ENCODE measurements at places on chromosomes 16 and 17.
A peak's percentile ranks its signal among the peaks of the same experiment; 100 is the strongest.

GRCh38 chr17:63859257-63859656, 14.2 kb downstream of the CSH2 start:
- DNase-seq: no peak

- no peak for DNase-seq
Observed at GRCh38 chr16:11232302-11232851, 23.6 kb downstream of the SOCS1 start.

DNA sequence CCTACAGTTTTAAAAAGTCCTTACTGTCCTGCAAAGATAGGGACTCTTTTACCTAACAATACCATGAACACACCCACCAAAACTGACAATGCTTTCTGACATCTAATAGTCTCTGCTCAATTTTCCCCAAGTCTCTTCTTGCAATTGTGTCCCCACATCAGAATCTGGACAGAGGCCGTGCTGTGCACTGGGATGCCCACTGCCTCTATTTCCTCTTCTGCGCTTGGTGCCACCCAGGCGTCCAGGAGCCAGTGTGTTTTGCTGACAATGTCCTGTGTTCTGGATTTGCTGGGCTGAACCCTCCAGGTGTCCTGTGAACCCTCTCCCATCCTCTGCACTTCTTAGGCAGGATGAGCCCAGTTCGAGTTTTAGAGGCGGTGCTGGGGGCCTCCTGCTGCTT, 6.4 kb upstream of the ARHGDIA start:
- no peak for DNase-seq

DNA sequence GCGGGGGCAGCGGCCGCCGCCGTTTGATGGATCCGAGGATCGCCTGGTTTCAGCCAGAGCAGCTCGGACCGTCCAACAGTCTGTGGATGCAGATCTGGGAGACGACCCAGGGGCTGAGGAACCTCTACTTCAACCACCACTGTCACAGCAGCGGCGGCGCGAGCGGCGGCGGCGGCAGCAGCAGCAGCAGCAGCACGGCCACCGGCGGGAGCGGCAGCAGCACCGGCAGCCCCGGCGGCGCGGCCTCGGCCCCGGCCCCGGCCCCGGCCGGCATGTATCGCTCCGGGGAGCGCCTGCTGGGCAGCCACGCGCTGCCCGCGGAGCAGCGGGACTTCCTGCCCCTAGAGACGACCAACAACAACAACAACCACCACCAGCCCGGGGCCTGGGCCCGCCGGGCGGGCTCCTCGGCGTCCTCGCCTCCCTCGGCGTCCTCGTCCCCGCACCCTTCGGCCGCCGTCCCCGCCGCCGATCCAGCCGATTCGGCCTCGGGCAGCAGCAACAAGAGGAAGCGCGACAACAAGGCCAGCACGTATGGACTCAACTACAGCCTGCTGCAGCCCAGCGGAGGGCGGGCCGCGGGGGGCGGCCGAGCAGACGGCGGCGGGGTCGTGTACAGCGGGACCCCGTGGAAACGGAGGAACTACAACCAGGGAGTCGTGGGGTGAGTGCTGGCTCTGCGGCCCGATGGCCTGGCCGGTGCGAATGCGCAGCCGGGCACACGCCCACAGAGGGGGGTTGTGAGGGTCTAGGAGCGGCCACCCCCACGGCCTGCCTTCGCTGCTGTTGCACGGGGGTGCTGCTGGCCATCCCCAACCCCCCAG, 702 bp downstream of the TENT4B start:
- DNase-seq: peak; percentile 40

DNA sequence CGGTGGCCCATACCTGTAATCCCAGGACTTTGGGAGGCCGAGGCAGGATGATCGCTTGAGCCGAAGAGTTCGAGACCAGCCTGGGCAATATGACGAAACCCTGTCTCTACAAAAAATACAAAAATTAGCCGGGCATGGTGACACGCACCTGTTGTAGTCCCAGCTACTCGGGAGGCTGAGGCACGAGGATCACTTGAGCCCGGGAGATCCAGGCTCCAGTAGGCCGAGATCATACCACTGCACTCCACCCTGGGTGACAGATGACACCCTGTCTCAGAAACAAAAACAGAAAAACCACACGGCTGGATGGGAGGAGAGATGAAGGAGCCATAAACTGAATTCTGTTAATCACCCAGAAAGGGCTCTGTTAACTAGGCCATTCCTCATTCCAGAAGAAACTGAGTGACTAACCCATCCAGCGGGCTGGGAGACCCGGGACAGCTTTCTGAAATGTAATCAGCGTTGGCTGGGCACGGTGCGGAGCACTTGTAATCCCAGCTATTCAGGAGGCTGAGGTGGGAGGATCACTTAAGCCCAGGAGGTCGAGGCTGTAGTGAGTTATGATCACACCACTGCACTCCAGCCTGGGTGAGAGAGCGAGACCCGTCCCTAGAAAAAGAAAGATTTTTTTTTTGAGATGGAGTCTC, 641 bp upstream of the NT5C3B start:
- no peak for DNase-seq

DNA sequence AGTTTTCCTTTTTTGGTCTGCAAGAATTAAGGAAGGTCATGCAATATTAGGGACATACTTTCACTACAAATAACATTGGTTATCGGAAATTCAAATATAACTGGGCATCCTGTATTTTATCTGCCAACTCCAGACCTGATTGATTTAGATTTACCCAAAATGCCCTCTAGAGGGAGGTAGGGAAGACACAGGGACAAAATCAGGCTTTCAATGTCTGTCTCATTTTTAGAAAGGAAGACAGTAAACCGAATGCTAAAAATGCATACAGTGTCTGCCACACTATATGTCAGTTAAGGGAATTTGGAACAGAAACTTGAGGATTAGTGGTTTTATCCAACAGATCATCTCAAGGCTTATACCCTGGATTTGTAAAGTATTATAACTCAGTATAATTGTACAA, 161.7 kb upstream of the SOX9 start:
- peak; percentile 25 for DNase-seq

DNA sequence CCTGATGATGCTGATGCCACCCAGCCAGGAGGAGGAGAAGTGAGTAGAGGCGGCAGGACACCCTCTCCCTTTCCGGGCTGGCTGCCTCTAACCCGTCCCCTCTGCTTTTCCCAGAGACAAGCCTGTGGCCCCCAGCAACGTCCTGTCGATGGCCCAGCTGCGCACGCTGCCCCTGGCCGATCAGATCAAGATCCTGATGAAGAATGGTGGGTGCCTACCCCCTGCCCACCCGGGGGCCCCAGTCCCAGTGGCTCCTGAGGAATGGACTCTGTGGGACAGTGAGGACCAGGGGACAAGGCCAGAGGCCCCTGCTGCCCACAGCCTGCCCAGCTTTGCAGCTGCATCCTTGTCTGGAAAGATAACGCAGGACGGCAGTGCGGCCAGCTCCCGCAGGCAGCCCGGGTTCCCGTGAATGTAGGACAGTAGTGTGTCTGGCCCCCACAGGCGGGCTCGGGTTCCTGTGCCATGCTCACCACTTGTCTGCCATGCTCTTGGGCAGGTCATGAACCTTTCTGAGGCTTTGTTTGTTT, 19.9 kb downstream of the POLR3E start:
- no peak for DNase-seq

- peak; percentile 56 for DNase-seq
Observed at GRCh38 chr17:65022751-65023700, 33.5 kb downstream of the GNA13 start.

- DNase-seq: no peak
Observed at GRCh38 chr16:16045879-16046278, 96.5 kb downstream of the ABCC1 start.

DNA sequence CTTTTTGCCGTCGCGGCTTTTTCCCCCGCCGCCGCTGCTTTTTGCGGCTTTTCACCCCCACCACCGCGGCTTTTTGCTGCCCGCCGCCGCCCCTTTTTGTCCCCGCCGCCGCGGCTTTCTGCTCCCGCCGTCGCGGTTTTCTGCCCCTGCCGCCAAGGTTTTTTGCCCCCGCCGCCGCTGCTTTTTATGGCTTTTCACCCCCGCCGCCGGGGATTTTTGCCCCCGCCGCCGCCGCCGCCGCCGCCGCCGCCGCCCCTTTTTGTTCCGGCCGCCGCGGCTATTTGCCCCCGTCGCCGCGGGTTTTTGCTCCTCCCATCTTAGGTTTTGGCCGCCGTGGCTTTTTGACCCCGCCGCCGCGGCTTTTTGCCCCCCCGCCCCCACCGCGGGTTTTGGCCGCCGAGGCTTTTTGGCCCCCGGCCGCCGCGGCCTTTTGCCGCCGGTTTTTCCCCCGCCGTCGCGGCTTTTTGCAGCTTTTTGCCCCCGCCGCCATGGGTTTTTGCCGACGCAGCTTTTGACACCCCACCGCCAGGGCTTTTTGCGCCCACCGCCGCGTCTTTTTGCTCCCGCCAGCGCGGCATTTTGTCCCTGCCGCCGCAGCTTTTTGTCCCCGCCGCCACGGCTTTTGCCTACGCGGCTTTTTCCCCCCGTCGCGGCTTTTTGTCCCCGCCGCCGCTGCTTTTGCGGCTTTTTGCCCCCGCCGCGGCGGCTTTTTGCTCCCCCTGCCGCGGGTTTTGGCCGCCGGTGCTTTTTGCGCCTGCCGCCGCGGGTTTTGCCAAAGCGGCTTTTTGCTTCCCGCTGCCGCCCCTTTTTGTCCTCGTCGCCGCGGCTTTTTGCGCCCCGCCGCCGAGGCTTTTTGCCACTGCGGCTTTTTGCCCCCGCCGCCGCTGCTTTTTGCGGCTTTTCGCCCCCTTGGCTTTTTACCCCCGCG, 519.4 kb upstream of the WSB1 start:
- no peak for DNase-seq

- DNase-seq: peak; percentile 32
Observed at GRCh38 chr17:15112846-15113617, 152.1 kb downstream of the PMP22 start.

DNA sequence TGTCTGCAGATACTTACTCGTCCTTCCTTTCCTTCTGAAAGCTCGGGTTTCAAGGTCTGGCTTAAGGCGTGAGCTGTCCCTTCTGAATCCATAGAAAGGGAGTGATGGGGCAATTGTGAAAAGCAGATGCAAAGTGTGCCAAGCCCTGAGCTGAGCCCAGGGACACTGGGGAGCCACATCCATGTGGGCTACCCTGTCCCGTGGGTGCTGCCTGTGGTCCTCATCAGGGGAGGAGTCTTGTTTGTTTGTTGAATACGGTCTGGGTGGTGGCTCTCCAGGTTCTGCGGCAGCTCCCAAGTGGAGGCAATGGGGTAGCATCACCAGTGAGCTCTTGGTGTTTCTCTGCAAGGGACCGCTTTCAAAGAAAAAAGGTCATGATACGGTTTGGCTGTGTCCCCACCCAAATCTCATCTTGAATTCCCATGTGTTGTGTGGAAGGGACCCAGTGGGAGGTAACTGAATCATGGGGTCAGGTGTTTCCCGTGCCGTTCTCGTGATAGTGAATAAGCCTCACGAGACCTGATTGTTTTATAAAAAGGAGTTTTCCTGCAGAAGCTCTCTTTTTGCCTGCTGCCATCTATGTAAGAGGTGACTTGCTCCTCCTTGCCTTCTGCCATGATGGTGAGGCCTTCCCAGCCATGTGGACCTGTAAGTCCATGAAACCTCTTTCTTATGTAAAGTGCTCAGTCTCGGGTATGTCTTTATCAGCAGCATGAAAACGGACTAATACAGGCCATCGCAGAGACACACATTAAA, 1.0 kb upstream of the ALG1 start:
- no peak for DNase-seq

DNA sequence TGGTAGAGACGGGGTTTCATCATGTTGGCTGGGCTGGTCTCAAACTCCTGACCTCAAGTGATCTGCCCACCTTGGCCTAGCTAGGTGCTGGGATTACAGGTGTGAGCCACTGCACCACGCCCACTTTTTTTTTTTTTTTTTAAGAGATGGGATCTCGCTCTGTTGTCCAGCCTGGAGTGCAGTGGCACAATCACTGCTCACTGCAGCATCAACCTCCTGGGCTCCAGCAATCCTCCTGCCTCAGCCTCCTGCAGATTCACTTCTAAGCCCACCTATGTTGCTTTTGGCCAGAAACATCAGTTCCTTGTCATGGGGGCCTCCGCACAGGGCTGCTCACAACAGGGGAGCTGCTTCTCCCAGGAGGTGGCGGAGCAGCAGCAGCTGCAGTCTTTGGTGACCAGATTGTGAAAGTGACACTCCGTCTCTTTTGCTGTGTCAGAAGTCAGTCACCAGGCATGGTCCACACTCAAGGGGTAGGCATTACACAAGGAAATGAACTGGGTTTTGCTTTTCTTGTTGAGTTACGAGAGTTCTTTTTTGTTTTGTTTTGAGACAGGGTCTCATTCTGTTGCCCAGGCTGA, 4.5 kb upstream of the NME4 start:
- DNase-seq: no peak

GRCh38 chr16:23310217-23310616, 8.1 kb downstream of the SCNN1B start:
- no peak for DNase-seq

GRCh38 chr16:90031931-90032673, 12.8 kb upstream of the DBNDD1 start:
- peak; percentile 40 for DNase-seq

DNA sequence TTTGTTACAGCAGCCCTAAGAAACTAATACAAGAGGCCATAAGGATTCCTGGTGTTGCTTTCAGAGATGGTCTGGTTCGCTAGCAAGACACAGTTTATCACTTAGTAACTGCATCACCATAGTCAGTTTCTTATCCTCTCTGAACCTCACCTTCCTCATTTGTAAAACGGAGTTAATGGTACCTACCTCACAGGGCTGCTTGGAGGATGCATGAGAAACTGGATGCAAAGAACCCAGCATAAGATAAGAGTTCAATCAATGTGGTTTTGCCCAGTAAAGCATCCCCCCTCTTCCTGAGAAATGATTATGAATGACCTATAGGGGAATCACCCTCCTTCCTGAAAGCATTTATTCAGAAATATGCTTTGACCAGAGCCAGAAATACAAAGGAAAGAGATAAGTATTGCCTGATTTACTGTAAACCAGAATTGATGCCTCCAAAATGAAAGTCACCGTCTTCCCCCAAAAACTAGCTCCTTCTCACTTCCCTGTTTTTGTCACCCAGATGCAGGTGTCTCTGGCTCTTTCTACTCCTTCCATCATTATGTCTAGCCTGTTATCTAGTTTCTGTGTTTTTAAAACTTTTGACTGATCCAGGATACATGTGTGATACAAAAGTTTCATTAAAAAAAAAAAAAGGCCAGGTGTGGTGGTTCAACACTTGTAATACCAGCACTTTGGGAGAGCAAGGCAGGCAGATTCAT, 2.8 kb upstream of the TEFM start:
- DNase-seq: no peak

DNA sequence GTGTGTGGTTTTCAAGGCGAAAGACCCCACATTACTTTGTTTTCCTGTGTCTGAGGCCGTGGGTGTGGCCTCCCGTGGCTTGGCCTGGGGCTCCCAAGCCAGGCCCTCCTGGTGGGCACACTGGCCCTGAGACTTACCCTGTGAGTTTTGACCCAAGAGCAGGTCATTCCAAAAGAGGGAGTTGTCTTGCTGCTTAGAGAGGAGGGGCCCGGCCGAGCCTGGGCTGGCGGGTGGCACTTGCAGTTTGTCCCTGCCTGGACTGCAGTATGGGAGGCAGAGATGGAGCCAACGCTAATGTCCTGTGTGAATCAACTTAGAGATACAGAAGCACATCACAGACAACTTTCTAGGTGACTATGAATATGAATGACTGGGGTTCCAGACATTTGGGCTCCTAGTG, 22.7 kb downstream of the PLEKHG4 start:
- no peak for DNase-seq

GRCh38 chr17:42016411-42016831, 818 bp downstream of the DNAJC7 start:
- no peak for DNase-seq

- DNase-seq: no peak
Observed at GRCh38 chr17:79608624-79608959, 2.3 kb downstream of the RBFOX3 start.

- no peak for DNase-seq
Observed at GRCh38 chr16:88799569-88800276, 3.9 kb upstream of the CDT1 start.
